Activated naive CD4-positive, alpha-beta T cell (primary cell): ENCODE measurements at places on chromosomes 7 and 10.

- no peak for DNase-seq
Observed at GRCh38 chr7:83807774-83808173, 158.8 kb upstream of the SEMA3E start.

- peak; percentile 66 for DNase-seq
Observed at GRCh38 chr10:132396494-132397035, 435 bp upstream of the PWWP2B start.

DNA sequence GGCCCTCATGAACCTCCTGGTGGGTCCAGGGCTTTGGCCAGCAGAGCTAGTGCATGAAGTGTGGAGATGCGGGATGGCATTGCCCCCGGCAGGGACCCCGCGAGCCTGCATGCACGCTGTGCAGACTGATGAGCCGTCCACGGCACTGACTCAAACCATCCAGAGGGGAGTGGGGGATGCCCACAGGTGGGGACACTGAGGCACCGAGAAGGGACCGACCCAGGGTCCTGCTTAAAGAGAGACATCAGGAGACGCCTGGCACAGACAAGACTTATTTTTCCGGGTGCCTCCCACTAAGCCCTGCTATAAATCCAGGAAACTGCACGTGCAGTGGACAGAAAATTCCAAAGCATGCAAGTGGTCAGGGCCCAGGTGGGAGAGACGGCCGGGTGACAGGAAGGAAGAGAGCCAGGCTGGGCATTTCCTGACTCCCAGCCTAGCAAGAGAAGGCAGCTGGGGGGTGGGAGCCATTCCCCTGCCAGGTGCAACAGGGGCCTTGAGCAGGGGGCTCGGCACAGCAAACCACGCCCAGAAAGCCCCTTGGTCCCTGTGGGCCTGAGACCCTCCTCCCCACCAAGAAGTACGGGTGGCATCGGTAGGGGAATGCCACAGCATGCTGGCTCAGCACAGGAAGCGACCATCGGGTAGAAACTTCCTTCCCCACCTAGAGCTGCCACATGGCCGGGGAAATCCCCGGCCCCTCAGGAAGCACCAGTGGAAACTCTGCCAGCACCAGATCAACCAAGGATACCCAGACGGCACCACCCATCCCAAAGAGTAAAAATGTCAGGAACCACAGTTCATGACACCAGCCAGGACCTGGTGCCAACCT lies 91.5 kb downstream of the FOXL3 start:
- DNase-seq: no peak

- no peak for DNase-seq
Observed at GRCh38 chr7:50285269-50285668, 19.2 kb upstream of the IKZF1 start.

GRCh38 chr10:117442521-117442920 lies 67.3 kb upstream of the PDZD8 start:
- no peak for DNase-seq

GRCh38 chr7:26078437-26079336 lies 73.3 kb upstream of the NFE2L3 start:
- DNase-seq: peak; percentile 30

GRCh38 chr10:64594072-64594471 lies 1072.9 kb downstream of the REEP3 start:
- DNase-seq: no peak

GRCh38 chr7:99943641-99944496 lies 14.4 kb upstream of the GJC3 start:
- DNase-seq: no peak

DNA sequence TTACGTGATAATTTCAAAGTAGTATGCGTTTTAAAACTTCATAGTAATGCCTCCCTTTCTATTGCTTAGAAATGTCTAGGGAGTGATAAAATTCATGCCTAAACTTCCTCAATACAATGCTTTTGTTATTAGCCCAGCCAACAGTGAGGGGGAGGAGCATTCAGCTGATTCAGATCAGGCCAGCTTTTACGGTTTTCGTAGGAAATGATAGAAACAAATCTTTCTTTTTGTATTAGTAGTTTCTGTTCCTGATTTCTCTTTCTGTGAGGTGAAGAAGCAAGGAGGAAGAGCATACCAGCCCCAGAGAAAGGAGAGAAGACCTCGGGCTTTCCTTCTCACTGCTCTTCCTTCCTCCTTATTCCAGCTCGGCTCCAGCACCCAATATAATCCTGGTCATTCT lies 35.2 kb upstream of the ITPRID1 start:
- DNase-seq: no peak

- DNase-seq: no peak
Observed at GRCh38 chr10:131310142-131310541, 1.4 kb downstream of the TCERG1L start.

DNA sequence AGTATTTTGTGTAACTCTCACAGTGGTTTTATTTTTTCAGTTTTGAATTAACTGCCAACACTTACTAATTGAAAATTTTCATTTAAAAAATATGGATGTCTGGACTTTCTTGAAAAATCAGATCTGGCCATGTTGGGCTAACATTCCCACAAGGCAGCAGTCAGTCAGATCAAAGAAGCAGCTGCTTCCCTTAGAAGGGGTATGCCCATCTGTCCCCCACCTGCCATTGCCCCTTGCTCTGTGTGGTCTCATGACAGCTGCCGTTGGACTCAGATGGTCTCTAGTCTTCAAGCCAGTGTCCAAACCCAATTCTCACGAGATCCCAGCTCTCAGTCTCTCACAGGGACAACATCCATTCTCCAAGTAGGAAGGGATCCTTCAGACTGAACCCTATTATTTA lies 212.1 kb upstream of the GHITM start:
- no peak for DNase-seq

- no peak for DNase-seq
Observed at GRCh38 chr10:62924344-62924748, 108.2 kb upstream of the EGR2 start.

DNA sequence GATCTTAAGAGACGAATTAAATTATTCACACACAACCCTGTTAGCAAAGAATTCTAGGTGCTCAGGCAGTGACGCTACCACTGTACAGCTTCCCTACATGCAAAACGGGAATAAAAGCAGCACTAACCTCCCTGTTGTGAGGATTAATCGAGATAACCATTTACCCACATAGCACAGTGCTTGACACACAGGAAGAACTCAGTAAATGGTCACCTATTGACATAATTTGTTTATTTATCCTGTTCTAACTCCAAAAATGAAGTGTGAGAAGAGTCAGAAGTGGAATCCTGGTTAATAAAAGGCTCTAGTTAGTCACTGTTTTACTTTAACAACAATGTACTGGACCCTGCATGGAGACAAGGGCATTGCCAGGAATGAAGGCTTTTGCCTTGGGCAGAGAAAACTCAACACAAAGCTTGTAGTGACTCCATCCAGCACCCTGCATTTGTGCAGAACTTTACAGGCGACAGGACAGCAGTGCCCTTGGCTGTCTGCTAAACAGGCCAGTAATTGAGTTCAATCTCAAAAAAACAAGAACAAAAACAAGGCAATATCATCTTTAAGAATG lies 103.8 kb downstream of the SORBS1 start:
- no peak for DNase-seq

- DNase-seq: no peak
Observed at GRCh38 chr7:31335884-31336201, 4.7 kb downstream of the NEUROD6 start.

DNA sequence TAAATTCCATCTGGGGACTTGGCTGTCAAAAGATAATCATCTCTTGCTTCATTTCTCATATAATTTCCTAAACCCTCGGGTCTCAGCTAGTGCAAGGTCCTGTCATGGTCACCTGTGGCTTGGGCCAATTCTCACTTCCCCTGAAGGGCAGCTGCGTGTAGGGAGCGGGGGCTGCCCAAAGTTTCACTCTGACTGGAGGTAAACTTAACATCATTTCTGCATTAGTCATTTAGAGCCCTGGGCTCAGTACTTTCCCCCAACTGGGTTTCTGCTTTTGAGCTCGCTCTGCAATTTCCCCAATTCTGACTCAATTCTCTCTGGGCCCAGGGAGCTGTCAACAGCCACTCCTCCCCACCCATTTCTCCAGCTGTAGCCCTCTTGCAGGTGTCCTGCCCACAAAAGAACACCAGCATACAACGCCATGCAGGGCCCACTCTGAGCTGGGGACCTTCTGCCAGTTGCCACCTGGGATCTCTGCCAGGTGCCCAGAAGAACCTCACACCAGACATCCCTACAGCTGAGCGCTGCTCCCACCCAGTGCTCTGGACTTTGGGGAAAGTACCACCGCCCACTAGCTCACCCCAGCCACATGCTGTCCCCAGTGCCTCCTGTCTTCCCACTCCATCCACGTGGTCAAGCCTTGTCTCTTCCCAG lies 37.9 kb downstream of the VOPP1 start:
- no peak for DNase-seq

GRCh38 chr7:158728911-158729645 lies 24.5 kb upstream of the NCAPG2 start:
- DNase-seq: no peak

DNA sequence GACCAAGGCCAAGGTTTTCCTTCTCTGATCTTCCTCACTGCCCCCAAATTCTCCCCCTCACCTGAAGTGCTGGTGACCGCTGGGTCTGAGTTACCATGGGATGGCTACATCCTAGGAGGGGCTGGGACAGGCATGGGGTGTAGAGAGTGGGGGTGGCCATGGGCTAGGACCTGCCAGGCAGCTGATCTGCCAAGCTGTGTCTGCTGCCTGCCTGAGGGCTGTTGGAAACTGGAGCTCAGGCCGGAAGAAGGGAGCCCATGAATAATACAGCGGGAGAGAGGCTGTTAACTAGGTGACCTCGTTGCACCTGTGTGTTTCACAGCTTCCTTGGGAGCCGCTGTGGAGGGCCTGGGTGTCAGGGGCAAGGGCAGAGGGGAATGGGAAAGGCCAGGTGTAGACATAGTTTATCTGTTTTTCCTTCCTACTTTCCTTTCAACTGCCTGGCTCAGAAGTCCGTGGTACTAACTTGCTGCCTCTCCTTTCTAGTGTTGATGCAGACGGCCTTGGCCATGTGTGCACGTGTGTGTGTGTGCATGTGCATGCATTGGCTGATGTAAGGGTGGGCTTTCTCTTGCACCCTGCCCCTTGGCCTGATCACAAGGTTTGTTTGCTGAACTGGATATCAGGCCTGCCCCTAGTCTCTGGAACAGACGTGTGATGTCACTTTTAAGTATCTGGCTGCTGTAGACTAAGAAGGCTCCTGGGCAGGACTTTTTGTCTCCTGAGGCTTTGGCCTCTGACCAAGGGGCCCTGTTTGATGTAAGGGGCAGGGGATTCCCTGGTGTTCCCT lies 11.9 kb downstream of the CDH23 start:
- DNase-seq: no peak

DNA sequence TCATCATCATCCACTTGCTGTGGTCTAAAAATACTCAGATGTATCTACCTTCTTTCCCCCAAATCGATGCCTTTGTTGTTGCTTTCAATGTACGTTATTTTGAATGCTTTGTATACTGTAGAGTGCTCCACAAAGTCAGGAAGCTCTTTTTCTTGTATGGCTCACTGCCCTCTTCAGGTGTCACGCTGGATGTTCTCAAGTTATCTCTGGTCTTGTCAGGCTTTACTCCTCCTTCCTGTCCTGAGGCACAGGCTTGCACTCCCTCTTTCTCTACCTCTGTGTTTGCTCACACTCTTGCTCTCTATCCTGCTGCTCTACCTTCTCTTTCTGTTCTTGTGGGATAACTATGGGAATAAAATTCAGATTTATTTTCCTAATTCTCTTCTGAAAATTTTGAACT lies 381.3 kb downstream of the NRG3 start:
- no peak for DNase-seq

DNA sequence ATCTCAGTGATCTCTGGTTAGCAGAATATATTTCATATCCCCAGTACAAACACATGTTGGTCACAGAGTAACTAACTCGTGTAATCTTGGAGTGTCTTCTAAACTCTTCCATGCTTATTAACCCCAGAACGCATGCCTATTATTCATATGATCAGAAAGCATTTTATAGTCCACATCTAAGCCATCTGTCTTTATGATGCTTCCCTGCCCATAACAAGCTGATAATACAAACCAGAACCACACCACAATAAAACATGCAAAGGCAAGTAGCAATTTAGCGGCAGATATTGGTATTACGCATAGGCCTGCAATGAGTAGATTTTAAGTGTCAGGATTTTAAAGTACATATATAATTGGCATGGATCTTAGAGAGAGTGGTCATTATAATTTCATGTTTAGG lies 120.0 kb upstream of the PRKCQ start:
- no peak for DNase-seq

GRCh38 chr10:101905251-101905650 lies 61.7 kb upstream of the KCNIP2 start:
- no peak for DNase-seq

GRCh38 chr7:25820432-25821040 lies 331.5 kb upstream of the NFE2L3 start:
- no peak for DNase-seq

- DNase-seq: no peak
Observed at GRCh38 chr7:152185558-152185957, 160.1 kb downstream of the GALNT11 start.

- no peak for DNase-seq
Observed at GRCh38 chr7:138978541-138979184, 2.5 kb downstream of the KIAA1549 start.

DNA sequence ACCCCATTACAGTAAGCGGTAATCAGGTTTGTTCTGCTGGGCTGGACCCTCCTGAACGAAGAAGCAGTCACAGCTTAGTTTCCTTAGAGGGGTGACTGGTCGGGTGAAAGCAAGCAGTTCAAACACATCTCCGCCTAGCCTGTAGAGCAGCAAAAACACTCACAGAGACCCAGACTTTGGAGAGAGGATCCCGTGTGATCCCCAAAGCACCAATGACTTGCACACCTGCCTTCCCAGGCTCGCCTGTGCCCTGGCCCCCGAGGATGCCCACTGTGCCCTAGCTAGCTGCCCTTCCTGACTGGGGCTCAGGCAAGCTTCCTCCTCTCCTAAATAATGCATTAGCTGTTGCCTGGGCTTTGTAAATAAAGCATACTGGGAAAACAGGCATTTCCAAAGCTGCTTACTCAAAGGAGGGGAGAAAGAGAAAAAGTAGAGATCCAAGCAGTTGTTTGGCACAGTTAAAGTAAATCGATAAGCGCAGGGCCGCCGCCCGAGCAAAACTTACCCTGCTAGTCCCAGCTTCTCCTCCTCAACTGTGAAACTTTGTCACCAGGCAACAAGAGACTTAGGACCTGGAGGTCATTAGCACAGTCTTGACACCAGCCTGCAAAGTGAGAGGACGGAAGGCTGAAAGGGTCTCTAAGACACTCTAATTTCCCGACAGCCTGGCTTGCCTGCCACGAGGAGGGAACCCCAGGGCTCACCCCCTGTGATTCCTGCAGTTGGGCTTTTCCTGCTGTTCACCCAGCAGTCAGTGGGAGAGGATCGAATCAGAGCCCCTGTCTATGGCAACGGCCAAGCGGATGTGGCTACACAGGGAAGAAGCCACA lies 4.8 kb downstream of the LRRC18 start:
- DNase-seq: no peak
